ENCODE measurements at places on chromosomes 12 and 14.

- peak; percentile 71 for DNase-seq
These were observed 1.5 kb downstream of the PNMA1 start for GRCh38 chr14:73712540-73713180.

DNA sequence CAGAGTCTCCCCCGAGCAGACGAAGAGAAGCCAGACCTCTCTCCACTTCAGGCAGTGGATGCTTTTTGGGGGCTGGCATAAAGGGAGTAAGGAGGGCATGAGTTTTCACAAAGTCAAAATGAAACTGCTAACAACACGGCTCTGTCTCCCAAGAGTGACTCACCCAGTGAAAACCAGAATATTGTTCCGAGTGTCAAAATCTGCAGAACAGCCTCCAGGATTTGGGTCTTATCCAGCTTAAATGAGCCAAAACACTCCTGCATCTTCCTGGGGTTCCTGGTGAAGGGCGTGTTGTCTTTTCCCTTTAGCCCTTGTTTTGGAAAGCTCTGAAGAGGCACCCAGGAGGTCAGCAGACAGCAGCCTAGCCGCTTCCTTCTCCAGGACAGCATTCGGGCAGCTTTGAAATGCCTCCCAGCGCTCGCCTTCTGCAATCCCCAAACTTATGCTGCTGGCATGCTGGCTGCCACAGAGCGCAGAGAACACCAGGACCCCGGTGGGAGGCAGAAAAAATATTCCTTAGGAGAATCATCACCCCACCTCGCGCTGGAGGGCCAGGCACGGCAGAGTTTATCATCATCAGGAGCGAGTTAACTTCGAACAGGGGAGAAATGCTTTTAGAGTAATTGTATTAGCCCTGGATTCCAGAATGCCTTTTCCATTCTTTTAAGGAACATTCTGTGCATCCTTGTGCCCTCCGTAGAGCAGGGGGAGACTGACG, 117.7 kb upstream of the NCOR2 start:
- DNase-seq = no peak

DNA sequence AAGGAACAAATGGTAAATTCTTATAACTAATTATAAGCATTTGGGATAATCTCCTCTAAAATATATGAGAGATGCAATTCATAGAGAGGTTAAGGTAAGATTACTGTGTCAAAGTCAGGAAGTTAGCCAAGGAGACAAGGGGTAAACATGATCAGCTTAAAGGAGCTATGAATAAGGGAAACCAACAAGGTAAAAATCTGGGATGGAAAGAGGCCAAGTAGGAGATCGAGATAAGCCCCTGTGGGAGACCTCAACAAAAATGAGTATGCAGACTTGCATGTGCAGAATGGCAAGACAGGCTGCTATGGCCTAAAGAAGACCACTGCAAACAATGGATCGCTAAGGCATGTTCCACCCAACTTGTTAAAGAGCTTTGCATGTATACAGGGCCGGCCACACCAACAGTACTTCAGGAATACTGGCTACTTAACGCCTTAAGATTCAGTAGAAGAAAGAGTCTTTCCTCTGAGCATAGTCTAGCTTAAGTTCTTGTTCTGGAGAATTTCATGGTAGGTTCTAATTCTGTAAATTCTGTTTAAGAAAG, 738.6 kb downstream of the GALC start:
- no peak for DNase-seq

GRCh38 chr14:22047115-22047514, 373.5 kb upstream of the OR4E1 start:
- DNase-seq = peak; percentile 43

GRCh38 chr12:114439817-114440216, 33.9 kb upstream of the TBX5 start:
- no peak for DNase-seq

GRCh38 chr14:93246534-93246933, 39.5 kb downstream of the UBR7 start:
- no peak for DNase-seq

DNA sequence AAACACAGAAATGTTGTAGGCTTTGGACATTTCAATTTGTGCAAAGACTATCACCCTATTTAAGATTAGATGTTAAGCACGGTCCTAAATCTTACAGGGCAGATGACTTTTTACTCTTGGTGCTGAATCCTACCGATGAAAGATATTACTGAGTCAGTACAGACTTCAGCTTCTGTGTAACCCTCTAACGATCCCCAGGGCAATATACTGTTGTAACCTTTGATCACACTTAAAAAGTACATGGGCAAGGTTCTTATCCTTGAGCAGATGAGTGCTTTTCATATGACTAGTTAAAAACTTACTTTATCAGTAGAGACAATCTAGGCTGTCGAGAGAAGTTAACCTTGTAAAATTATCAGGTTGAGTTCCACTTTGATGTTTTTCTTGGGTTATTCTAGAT, 22.5 kb downstream of the PDE3A start:
- DNase-seq = no peak

DNA sequence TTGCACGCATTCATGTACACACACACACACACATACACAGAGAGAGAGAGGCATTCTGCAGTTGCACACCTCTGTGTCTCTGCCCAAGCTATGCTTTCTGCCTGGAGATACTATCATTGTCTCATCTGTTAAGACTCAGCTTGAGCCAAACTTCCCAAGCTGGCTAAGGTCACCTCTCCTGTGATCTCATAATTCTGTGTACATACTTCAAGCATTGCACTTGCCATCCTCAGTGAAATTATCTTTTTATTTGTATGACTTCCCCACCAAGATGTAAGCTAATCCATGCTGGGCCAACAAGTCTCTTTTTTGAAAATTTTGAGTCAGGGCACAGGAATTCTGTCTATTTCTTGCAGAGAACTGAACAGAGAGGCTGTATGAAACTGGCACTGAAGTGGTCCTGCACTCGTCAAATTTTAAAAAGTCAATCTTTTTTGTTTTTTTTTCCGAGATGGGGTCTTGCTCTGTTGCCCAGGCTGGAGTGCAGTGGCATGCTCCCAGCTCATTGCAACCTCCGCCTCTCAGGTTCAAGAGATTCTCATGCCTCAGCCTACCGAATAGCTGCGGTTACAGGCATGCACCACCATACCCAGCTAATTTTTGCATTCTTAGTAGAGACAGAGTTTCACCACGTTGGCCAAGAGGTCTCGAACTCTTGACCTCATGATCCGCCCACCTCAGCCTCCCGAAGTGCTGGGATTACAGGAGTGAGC, 44.3 kb downstream of the TMTC1 start:
- no peak for DNase-seq

DNA sequence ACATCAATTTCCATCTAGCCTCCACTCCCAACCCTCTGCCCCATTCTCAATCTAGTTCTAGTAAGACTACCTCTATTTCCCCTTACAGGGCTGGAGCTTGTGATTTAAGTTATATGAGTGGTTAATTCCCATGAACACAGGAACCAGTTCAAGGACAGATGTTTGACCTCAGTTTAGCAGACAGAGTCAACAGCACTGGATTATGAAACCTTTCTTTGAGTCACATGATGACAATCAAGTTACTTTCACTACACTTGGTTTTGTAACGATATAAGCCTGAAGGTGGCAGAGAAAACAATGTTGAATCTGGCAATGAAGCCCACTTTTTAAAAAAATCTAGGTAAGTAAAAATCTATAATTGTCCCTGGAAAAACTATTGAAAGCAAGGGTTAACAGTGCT, 1646.2 kb upstream of the FLRT2 start:
- no peak for DNase-seq

All from activated CD4-positive, alpha-beta T cell treated with anti-CD3 and anti-CD28 coated beads for 36 hours (primary cell).